ENCODE measurements at places on chromosomes 7 and 10. TPM values are rescaled to one million over a fixed set of nuclear protein-coding genes. Genes with fewer than 3 reads are reported as not detected.

The CRHR2 gene
- polyA plus RNA-seq = 3.4 TPM

DNA sequence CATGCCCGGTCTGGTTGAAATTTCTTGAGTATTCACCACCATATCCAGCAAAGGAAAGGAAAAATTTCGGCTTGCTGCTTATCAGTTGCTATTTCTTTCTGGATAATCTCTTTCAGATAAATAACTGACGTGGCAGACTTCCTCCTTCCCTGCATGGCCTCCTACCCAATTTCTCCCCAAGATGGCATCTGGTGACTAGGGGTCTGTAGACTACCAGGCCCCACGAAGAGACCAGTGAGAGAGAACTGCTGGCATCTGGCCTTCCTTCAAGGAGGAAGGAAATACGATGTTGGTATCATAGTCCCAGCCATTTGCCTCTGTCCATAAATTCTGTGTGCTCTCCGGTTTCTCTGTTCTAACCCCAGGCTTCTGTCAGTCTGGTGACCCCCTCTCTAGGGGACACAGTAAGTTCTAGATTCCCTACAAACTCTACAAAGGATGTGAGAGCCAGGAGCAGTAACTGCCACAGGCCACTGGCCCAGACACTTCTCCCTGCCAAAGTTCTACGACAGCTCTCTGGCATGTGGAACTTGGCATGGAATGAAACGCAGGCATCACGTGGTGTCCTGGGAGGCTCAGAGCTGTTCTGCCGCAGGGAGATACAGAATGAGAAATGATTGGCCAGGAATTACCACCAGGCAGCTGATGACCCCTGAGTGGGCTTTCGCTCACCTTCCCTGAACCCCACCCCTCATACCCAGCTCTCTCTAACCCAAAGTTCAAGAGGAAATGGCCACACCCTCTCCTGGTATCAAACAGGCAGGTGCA lies 30.0 kb upstream of the MSRB2 start:
- no peak for DNase-seq

GRCh38 chr10:74282848-74283210 lies 131.8 kb downstream of the ADK start:
- no peak for DNase-seq

The AKR1D1 gene
- 0.06 TPM for polyA plus RNA-seq

DNA sequence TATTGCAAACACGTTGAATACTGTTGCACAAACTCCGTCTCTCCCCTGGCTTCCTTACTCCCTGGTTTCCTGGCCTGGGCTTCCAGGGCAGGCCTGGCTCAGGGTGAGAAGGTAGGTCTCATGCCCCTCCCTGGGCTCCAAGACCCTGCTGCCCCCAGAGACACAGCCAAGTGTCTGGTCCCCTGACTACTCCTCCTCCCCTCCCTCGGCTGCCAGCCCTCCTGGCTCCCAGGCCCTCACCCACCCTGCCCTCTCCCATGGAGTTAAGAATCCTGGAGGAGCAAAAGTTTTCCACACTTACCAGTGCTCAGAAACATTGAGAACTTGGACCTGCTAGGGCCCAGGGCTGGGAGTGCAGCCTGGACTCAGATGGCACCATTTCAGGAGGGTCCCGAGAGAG lies 47.2 kb upstream of the RABGEF1 start:
- DNase-seq = no peak

- DNase-seq = no peak
Observed at GRCh38 chr7:101294039-101294831, 27.4 kb downstream of the IFT22 start.

DNA sequence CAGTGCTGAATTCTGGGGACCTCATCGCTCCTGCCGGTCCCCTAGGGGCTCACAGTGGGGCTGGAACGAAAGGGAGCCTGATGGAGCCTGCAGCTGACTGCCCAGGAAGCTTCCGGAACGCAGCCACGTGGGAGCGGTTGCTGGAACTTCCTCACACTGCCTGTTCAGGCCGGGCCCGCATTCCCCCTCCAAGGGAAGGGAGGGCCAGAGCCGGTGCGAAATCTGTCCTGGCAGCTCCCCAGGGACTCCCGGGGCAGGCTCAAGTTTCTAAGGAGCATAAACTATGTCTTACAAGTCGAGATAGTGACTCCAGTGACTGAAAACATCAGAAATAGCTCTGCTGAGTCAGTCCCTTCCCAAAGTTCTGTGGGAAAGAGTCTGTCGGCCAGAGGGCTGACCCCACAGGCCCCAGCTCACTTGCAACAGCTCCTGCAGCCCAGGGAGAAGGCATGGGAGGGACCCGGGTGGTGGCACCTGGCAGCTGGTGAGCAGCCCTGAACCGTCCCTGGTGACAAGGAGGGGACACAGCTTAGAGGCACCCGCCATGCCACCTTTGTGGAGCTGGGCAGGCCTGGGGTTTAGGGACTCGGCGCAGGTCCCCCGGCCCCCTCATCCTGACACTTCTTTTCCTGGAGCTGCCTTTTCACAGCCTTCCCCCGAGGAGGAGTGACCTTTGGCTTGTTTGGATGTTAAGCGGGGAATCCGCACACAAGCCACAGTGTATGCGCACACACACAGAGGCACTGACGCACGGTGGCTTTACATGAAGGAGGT lies 47.6 kb downstream of the PDGFA start:
- peak; percentile 24 for DNase-seq

The PDZD7 gene
- polyA plus RNA-seq = 1.6 TPM

The SPDYE1 gene
- 1.6 TPM for polyA plus RNA-seq

GRCh38 chr7:87140271-87140748 lies 11.9 kb upstream of the DMTF1 start:
- no peak for DNase-seq

The RPEL1 gene
- not detected for polyA plus RNA-seq

DNA sequence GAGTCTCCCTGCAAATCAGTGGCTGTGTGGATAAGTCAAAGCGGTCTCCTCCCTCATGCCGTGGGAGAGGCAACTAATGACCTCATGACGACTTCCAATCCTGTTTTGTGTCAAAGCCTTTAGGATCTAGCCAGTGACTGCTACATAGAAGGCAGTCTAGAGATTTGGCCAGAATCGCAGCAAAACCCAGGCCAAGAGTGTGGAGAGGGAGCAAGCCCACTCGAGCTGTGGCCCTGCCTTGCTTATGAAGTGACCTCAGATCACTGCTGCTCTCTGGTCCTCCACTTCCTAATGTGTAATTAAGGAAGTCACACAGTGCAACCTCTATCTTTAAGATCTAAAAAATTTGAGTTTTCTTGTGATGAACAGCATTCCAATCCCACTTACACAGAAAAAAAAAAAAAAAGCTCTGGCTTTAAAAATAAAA lies 296.7 kb upstream of the KLF6 start:
- peak; percentile 39 for DNase-seq

- DNase-seq = no peak
Observed at GRCh38 chr7:121479466-121479865, 83.4 kb upstream of the FAM3C start.

GRCh38 chr7:110246118-110246517 lies 844.8 kb upstream of the LRRN3 start:
- no peak for DNase-seq

The OR2A42 gene
- 0.34 TPM for polyA plus RNA-seq

DNA sequence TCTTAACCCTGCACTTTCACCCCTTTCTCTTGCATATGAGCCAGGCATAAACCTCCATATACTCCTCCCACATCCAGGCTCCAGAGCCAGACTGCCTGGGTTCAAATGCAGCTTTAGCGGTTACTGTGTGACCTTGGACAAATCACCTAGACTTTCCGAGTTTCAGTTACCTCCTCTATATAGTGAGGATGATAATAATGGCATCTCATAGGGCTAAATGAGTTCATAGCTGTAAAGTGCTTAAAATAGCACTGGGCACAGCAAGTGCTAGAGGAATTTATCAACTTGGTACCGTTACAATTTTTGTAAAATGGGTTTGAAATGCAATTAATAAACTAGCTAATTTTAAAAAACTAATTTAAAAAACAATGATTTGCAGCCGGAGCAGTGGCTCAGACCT lies 53.4 kb upstream of the DGKI start:
- DNase-seq = no peak

DNA sequence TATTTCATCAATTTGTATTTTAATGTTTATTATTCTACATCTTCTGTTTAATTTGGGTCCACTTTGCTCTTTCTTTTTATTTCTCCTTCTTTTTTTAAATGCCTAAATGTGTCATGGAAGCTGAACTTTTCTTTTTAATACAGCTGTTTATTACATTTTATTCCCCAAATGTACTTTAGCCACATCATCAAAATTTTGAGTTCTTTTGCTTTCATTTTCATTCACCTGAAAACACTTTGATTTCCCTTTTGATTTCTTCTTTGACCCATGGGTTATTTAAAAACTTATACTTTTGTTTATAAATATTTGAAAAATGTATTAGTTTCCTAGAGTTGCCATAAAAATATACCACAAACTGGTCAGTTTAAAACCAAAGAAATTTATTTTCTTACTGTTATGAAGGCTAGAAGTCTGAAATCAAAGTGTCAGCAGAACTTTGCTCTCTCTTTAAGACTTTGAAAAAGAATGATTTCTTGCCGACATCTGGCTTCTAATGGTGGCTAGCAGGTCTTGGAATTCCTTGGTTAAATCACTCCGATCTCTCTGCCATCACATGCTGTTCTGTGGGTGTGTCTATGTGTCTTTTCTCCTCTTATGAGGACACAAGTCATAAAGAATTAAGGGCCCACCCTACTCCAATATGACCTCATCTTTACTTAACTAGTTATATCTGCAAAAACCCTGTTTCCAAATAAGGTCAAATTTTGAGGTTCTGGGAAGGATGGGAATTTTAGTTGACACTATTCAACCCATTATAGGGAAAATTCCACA lies 225.5 kb downstream of the ANKRD7 start:
- DNase-seq = no peak

GRCh38 chr10:44292390-44293002 lies 92.4 kb downstream of the CXCL12 start:
- DNase-seq = no peak

DNA sequence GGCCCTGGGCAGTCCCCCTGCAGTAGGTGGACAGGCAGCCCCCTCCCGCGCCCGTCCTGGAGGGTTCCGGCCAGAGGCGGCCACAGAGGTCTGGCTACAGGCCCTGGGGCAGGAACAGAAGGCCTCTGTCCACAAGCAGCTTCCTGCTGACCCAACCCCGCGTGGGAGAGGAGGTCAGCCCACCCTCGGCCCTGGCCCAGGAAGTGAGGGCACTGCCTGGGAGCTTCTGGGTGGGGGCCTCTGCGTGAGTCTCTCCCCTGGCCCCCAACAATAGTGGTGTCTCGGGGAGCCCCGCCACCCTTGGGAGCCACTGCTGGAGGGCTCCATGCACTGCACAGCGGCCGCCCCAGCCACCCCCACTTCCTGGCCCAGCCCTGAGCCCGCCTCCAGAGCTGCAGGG lies 4.7 kb downstream of the MICALL2 start:
- no peak for DNase-seq

DNA sequence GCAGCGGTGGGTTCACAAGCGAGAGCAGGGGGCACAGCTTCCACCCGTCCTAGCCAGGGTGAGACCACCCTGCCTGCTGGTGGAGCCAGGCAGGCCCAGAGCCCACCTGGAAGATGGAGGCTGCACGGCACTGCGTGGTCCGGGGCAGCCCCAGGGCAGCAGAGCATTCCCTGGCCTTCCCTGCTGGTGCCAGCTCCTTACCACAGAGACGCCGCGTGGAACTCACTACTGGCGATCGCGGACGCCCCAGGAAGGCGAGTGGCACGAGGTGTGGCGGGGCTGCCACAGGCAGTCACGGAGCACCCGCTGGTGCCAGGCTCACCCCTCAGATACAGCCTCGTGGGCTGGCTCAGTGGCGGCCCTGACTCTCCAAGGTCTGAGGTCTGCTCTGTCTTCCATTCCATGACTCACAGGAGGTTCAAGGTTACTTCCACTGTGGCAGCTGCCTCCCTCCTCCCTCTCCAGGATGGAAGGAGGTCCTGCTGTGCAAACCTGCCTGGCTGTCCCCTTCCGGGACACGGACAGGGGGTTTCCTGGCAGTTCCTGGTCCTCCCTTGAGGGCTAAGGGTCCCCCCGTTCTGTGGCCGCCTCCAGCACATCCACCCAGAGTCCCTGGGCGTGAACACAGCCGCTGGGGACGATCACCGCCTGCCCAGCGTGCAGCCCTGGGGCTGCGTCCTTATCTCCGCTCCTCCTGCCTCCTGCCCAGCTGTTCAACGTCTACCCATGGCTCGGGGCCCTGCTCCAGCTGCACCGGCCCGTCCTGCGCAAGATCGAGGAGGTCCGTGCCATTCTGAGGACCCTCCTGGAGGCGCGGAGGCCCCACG lies 3.1 kb downstream of the CYP2W1 start:
- no peak for DNase-seq

- DNase-seq = no peak
Observed at GRCh38 chr7:151754142-151754590, 122.7 kb downstream of the PRKAG2 start.

GRCh38 chr7:31304446-31304845 lies 36.1 kb downstream of the NEUROD6 start:
- DNase-seq = no peak

- DNase-seq = no peak
Observed at GRCh38 chr7:6221340-6222319, 50.8 kb downstream of the CYTH3 start.

DNA sequence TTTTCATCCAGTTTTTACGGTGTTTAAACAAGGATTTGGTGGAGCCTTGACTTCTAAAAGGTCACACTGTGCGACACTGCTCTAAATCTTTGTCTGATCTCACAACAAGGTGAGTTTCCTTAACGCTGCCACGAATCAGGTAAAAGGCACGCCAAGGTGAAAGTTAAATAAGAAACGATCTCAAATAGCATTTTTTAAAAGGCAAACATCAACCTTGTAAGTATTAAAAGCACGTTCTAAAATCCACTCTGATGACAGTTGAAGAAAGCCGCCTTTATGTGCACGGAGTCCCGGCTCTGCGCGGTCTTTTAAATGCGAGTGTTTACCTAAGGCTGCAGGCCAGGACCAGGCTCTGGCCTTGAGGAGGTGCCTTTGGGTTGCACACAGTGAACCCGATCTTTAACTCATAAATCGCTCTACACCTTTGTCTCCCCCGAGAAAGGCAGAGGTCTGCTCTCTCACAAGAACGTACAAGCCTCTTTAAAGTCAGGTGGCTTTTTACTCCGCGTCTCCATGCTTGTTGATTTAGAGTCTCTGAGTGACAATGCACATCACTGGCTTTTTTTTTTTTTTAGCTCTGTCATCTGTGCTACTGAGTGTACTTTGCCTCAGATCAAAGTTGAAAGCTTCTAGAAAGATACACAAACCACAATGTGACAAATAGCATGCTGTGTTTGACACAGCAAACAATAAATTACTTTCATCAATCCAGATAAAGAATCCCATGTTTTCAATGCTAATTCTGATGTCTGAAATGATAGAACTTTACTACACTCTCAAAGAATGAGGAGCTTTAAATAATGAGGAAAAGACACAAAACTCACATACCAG lies 25.9 kb upstream of the RNF32 start:
- DNase-seq = no peak

GRCh38 chr7:22377703-22378102 lies 20.7 kb upstream of the RAPGEF5 start:
- DNase-seq = no peak

DNA sequence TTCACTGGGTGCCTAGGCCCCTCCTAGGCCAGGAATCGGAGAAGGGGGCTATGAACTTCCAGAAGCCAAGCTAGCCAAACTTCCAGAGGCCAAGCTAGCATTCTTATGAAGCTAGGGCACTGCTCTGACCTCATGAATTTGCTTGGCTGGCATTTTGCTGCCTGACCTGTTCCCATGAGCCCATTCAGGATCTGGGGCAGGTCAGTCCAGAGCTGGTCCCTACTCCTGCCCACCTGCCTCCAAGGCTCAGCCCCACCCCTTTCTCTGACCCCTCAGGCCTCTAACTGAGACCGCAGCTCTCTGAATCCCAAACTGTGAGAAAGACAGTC lies 1.3 kb upstream of the PPIF start:
- no peak for DNase-seq

Data from forelimb muscle (tissue), 1 donor.